ENCODE measurements at places on chromosomes 7 and 10. TPM values are rescaled to one million over a fixed set of nuclear protein-coding genes. Genes with fewer than 3 reads are reported as not detected.

GRCh38 chr10:14318007-14318406 is 12.7 kb downstream of the FRMD4A start:
- DNase-seq: no peak

The GJD4 gene
- total RNA-seq: not detected

DNA sequence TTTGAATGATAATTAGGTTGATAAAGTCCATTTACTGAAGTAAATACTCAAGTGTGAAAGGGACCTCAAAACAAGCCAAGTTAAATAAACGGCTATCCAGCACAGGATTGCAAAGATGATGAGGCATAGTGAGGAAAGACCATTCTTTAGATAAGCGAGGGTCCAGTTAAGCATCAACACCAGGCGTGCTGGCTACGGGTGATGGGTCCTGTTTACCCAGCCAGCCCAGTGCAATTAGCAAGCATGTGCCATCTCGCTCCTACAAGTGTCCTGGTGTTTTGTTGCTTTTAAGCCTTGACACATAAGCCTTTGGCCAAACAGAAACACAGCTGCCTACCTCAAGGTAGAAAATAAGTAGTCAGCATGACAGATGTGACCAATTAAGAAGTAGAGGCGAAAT is 7.1 kb downstream of the NEBL start:
- DNase-seq: no peak

GRCh38 chr10:50992356-50992901 is 81.9 kb upstream of the PRKG1 start:
- no peak for DNase-seq

DNA sequence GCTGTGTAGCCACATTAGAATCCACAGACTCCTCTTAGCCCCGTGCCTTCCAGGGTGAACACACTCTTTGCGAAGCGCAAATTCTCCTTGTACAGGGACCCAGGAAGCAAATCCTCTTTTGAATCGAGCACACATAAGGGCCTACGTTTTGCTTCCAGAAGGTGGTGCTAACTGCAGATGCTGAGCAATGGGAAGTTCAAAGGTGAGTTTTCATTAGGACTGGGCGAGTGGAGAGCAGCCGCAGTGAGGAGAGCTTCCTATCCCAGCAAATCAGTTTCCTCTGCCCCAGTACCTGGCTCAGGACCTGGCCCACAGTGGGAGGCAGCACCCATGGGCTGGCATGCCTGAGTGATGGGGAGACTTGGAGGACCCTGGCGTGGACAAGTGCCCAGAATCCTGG is 23.5 kb upstream of the GPR26 start:
- no peak for DNase-seq

- no peak for DNase-seq
Observed at GRCh38 chr10:5655121-5655520, 11.3 kb downstream of the ASB13 start.

DNA sequence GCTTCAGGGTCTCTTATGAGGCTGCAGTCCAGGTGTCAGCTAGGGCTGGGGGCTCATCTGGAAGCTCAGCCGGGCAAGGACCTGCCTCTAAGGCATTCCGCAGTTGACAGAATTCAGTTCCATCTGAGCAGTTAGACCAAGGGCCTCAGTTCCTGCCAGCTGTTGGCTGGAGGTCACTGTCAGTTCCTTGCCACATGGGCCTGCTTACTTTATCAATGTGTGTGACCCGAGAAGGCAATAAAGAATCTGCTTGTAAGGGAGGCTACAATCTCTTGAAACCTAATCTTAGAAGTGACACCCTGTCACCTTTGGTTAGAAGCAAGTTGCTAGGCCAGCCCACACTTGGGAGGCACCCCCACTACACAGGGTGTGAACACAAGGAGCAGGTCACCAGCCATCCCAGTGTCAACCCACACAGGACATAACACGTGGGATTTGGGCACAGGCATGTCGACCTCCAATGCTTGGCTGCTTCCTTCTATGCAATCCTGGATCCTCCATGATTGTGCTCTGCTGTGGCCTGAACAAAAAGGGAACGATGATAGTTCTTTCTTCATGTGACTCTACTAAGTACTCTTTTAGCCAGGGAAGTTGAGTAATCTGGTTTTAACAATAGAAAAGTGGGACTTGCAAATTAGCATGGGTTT is 41.8 kb downstream of the MTURN start:
- no peak for DNase-seq

- DNase-seq: no peak
Observed at GRCh38 chr10:62454687-62455397, 80.7 kb downstream of the ZNF365 start.

The TMEM178B gene
- total RNA-seq: 0.10 TPM

- DNase-seq: no peak
Observed at GRCh38 chr7:148702876-148703670, 4.4 kb downstream of the CUL1 start.

The FKBP6 gene
- total RNA-seq: not detected

DNA sequence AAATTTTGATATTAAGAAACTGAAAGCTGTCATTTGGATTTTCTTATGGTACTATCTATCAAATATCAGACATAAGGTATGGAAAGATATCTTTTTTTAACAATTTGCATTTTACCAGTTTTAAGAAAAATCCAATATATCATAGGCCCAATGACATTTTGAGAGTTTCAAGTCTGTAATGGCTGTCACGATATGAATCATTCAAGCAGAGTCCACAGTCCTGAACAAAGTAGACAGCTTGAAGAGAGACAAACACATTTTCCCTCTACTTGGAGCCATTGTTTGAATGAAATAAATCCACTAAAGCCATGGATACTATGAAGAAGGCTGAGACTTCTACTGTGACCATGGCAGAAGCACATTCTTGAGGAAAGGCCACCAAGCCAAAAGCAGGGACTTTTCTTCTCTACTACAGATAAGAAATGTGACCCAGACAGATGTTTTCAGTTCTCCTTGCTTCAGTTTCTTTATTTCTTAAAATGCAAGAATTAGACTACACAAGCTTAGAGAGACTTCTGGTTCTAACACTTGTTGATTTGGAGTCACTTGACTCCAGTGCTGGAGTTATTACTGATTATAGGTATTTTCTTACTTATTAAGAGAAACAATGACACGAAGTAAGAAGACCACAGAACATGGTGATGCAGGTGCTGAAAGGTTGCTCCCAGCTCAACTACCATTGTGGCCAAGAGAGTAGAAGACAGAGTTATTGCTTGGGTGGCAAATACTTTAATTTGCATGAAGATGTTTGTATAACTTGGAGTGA is 429.1 kb downstream of the KIF20B start:
- no peak for DNase-seq

- DNase-seq: peak; percentile 67
Observed at GRCh38 chr7:64876792-64877713, 26.0 kb upstream of the ZNF273 start.

DNA sequence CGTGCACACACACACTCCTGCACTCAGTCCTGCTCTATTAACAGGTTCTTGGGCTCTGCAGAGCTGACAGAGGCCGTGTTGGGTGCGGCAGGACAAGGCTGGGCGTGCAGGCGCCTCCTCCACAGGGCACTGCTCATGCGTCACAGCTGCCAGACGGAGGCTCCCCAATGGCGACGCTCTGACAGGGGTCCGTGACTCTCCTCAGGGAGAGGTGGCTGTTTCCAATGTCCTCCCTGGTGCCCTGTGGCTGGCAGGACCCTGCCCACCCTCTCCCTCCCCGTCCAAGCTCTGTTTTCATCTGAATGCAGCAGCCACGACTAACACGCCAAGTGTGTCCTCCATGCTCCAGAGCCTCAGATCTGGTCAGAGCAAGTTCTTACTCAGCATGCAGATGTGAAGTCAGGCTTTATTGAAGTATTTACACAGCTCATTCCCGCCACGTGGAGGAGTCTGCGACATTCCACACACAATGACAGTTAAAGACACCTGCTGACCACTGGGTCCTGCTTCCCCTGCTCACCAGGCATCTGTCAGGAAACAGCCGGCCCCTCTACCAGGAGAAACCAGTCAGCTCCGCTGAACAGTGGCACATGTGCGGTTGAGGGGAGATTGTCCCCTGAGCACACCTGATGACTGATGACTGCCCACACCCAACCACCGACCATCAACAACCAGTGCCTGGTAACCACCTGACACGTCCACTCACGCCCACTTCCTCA is 116.7 kb downstream of the VIPR2 start:
- no peak for DNase-seq

- DNase-seq: no peak
Observed at GRCh38 chr7:92161271-92161670, 17.7 kb downstream of the LRRD1 start.

The SCIN gene
- total RNA-seq: 0.39 TPM

DNA sequence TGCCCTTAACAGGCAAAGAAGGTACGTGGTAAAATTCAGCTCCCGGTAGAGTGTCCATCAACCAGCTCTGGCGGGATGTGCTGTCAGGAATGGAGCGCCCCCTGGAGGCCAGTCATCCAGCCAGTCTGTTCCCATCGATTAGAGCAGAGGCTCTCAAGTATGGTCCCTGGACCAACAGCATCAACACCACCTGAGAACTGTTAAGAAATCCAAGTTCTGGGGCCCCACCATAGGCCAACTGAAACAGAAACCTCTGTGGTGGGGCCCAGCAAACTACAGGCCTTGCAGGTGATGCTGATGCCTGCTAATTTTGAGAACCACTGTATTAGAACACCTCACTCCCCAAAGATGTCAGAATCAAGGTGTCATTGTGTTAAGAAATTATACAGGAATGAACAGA is 109.2 kb downstream of the DPY19L1 start:
- peak; percentile 52 for DNase-seq

DNA sequence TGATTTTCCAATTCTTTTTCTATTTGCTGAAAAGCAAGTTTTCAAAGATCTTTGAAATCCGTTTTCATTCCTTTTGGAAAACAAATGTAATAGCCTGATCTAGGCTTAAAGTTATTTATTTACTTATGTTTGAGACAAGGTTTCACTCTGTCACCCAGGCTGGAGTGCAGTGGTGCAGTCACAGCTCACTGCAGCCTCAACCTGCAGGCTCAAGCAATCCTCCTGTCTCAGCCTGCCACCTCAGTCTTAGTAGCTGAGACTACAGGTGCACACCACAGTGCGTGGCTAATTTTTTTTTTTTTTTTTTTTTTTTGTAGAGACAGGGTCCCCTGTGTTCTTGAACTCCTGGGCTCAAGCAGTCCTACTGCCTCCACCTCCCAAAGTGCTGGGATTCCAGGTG is 4.6 kb downstream of the ST7 start:
- no peak for DNase-seq

The HOXA2 gene
- total RNA-seq: not detected

DNA sequence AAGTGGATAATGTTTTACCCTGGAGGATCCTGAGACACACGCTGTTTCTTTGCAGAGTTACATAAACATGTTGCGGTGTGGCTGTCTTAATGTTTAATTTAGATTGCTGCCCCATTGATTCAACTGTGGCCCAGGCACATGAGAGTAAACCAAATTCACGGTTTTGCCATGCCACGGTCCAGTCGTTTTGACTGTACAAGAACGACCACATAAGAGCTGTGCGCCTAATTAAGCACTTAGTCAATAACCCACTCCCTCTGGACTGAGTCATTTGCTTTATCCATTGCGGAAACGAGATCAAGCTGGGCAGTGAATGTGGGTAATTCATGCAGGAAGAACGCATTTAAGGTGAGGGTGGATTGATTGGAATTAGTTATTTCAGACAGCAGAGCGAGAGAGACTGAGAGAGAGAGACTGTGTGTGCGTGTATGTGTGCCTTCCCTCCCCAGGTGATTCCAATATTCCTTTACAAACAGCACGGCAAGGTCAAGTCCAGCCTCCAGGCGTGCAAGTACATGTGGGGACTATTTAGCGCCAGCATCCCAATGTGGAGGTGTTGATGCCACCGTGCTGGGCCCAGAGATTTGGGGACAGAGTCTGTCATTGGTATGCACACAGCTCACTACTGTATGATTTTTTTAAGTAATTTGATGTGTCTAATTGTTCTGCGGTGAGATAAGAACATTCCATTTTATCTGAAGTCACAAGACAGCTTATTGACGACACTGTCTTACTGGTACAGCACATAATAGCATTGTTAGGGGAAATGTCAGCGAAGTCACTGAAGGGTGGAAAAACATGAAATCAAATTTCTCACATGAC is 8.4 kb upstream of the TEX36 start:
- no peak for DNase-seq

DNA sequence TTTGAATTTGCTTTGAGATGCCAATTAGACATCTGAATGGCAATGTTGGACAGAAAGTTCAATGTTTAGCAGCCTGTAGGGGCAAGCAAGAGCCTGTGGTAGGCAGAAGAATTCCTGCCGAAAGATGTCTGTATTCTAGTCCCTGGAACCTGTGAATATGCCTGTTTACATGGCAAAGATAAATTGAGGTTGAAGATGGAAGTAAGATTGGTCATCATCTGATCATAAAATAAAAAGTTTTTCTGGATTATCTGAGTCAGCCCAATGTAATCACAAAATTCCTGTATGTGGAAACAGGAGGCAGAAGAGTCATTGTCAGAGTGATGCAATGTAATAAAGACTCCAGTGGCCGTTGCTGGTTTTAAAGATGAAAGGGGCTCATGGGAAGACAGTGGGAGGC is 430.5 kb downstream of the MDFIC start:
- no peak for DNase-seq

DNA sequence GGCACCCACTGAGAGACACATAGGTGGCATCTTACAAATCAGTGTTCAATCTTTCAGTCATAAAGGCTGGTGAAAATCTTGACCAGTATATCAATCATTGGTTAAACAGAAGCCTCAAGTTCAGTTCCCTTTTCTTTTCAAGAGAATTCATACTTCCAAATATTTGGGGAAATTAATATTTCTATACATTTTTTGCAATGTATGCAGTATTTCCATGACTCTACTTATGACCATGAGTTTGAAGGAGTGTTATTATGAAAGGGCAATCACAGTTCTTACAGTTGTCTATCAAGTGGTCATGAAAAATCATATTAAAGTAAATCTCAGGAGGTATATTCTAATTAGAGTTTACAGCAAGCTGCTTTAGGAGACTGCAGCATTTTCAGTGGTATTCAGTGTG is 724.0 kb downstream of the ANKRD7 start:
- DNase-seq: no peak

- no peak for DNase-seq
Observed at GRCh38 chr7:128861957-128862570, 592 bp upstream of the ATP6V1F start.

The CCL24 gene
- total RNA-seq: not detected

GRCh38 chr7:78134256-78134655 is 335.7 kb downstream of the PHTF2 start:
- DNase-seq: no peak

- no peak for DNase-seq
Observed at GRCh38 chr7:44755698-44756627, 7.3 kb downstream of the ZMIZ2 start.

GRCh38 chr10:132574288-132574687 is 36.7 kb downstream of the INPP5A start:
- no peak for DNase-seq

The STOX1 gene
- total RNA-seq: 0.42 TPM

Measured in activated CD8-positive, alpha-beta T cell treated with anti-CD3 and anti-CD28 coated beads, Interleukin-2, amount 10 ng/mL, durations not matched to agents 7 days and 5 days (primary cell).